ENCODE measurements at places on chromosomes 16 and 17.

GRCh38 chr17:74947041-74947754 lies 11.5 kb downstream of the OTOP3 start:
- DNase-seq: no peak

GRCh38 chr17:42720996-42721583 lies 23.8 kb downstream of the EZH1 start:
- DNase-seq: peak; percentile 69

DNA sequence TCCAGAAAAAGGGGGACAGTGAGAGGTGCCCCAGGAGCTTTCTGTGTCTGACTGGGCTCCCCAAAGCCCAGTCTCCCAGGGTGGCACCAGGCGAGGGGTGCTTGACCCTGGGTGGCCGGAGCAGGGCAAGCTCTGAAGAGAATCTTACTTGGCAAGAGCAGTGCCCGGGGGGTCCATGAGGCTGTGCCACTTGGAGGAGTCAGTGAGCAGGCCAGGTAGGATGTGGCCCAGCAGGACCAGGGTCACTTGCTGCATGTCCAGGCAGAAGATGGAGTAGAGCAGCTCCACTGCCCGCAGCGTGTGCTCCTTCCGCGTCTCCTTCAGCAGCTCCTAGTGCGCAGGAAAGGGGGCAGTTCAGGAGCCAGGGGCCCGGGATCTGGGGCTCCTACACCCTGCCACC lies 7.3 kb downstream of the CSF3 start:
- no peak for DNase-seq

- DNase-seq: peak; percentile 38
Measured at GRCh38 chr17:42131981-42132432, 9.4 kb downstream of the HSPB9 start.

DNA sequence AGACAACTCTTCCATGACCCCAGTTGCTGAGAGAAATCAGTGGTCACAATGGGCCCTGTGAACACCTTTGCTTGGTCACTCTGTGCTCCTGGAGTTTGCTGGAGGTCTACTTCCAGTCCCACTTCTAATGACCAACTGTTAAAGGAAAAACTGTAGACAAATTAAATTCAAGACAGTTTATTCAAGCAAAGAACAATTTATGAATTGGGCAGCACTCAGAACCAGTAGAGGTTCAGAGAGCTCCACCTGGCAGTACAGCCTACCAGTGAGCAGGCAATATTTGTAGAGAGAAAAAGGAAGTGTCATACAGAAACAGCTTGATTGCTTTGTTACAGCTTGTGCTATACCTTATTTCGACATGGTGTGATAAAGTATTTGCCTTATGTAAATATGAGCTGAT lies 116.5 kb downstream of the HS3ST3B1 start:
- DNase-seq: no peak

- peak; percentile 41 for DNase-seq
Measured at GRCh38 chr16:11632455-11632939, 35.8 kb upstream of the SNN start.

DNA sequence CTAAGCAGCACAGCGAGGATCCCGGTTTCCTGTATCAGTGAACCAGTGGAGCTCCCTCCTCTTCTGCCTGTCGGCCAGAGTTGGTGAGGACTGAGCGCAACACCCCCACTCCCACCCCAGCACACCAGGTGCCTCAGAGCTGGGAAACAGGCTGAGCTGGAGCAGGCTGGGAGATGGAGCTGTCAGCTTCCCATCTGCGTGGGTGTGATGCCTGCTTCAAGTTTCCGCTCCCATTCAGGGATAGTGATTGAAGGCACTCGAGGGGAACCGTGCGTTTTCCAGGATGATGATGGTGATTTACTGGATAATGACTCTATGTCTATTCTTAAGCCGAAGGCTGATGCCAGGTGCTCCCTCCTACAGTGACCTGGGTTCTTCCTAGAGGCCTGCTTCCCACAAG lies 144.5 kb downstream of the TMEM132E start:
- DNase-seq: no peak

DNA sequence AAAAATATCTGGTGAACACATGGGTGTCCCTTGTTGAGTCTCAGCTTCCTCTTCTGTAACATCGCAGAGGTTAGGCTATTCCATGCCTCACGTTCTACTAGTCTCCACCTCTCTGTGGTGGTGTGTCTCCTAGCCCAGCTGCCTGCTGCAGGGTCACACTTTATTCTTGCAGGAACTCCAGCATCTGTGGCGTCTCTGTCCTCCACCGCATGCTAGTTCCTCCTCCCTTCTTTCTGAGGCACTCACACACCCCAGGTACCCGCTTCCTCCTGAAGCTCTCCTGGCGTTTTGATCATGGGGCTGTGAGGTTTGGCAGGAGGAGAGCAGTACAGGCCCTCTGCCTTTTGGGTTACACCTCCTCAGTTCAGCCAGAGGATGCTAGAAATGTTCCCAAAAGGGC lies 9.9 kb upstream of the TEX2 start:
- no peak for DNase-seq

DNA sequence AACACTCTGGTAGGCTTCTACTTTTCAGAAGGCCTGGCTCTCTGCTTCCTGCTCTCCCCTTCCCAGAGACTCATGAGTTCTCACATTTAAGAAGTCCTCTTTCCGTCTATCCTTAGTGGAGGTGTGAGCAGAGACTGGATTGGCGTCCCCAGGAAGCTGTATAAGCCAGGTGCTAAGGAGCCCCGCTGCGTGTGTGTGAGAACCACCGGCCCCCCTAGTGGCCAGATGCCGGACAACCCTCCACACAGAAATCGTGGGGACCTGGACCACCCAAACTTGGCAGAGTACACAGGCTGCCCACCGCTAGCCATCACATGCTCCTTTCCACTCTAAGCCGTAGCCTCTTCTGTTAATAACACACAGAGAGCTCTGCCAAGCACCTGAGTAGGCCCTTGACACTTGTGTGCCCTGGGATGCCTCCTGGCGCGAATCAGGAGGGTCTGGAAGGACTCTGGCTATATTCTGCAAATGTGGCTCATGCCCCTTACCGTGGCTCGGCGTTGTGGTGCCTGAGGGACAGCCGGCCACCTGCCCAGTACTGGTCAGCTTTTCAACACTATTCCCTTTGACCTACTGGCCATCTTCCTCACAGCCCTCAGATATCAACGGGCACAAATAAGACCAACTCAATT lies 13.9 kb downstream of the CYB5D2 start:
- no peak for DNase-seq

GRCh38 chr17:43787728-43788127 lies 7.5 kb downstream of the CFAP97D1 start:
- no peak for DNase-seq

- no peak for DNase-seq
Measured at GRCh38 chr17:45261577-45262515, at the start of gene SPATA32. TSS of gene SPATA32 (minus strand) at chr17:45262094. CDS start at chr17:45262016, 78 bp downstream.

GRCh38 chr17:63841350-63842172 lies 924 bp downstream of the SMARCD2 start:
- peak; percentile 32 for DNase-seq

GRCh38 chr17:27904114-27904513 lies 10.9 kb upstream of the LYRM9 start:
- DNase-seq: no peak

DNA sequence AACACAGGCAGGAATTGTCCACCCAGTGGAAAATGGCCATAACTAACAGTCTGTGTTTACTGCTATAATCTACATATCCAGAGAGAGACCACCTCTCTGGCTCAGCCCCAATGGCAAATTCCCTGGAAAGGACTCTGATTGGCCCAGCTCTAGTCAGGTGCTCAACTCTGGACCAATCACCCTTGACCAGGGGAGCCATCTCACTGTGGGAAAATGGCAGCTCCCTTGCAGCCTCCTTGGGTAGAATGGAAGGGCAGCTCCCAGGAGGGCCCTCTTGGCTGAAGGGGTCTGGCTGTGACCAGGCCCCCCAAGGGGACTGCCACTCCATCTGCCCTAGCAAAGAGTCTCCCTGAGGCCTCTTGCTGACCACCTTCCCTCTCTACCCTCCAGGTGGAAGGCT lies 3.1 kb downstream of the ALOX15B start:
- no peak for DNase-seq

GRCh38 chr17:7403043-7403726 lies 712 bp downstream of the TMEM256 start:
- no peak for DNase-seq

DNA sequence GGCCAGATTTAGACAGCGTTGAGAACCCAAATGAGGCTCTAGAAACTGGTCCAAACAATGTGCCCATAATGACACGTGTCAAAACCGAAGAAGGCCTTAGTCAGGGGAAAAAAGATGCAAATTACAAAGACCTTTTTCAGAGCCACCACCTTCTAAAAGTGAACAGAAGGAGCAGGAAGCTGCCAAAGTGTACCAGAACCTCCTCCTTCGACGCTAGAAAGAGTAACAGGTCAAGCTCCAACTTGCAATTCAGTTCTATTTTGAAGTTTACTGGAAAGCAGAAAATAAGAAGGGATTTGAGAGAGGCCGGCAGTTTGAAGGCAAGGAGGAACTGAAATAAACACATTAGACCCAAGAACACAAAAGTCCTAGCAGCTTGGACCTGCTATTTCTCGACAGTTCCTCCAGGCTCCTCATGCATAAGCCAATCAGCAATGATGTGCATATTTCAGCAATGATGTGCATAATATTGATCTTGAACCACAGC lies 61.8 kb downstream of the XYLT1 start:
- no peak for DNase-seq

DNA sequence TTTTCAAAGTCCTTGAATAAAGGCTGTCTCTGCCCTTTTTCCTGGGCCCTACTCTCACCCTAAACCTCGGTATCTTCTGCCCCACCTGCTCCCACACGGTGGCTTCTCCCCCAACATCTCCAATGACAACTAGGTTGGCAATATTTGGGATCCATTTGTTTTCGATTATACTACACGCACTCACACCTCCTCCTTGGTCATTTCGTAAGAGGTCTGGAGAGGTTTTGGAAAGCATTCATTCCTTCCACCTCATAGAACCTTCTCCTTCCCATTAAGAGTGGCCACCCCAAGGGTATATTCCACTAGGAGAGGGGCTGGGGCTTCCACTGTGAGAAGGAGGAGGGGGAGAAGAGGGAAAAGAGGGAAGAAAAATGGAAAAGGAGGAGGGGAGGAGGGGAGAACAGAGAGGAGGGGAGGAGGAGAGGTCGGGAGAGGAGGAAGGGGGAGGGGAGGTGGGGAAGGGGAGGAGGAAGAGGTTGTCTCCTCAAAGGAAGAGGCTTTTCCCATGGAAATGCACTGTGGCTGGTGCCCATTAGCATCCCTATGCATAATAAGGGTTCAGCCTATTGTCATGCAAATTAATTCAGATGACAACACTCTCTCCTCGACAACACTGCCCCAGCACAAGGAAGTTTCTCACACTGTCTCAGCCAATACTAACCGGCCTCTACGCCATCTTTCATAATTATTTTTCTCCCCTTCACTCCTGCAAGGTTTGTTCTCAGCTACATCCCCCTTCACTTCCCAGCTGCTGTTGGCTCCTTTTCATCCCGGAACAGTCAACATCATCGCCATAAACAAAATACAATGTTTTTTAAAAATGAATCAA lies 30.0 kb downstream of the SOX9 start:
- no peak for DNase-seq

GRCh38 chr17:40909755-40910154 lies 24.7 kb upstream of the KRT20 start:
- DNase-seq: peak; percentile 46

DNA sequence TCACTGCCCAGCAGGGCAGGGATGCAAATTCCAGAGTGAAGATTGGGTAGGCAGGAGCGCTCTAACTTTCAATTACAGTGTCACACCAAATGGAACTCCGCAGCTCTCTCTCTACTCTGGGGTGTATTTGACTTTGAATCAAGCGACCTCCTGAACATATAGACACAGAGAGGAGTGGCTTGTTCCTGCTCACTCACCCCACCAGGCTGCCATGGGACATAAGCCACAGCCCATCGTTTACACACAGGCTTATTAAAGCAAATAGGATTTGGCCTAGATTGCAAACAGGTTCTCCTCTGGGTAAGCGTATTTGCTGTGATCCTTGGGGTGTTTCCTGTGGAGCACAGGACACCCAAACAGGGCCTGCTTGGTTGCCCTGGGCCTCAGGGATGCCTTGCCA lies 281.6 kb upstream of the CCL2 start:
- DNase-seq: no peak

DNA sequence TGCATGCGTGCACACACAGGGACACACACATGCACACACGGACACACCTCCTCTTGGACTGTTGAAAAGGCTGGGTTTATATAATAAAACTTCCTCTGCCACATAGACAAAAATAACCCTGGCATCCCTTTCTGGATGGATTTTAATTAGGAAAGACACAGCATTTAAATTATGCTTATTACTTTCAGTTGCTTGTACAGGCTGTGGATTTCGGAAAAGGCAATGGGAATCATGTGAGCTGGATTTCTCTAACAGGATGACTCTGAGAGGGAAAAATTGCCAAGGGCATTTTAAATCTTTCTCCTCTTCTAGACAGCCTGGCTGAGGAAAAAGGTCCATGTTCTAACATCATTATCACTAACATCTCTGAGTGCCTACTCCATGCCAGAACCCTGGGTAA lies 75.9 kb downstream of the HLF start:
- DNase-seq: no peak
